ENCODE measurements at places on chromosomes 16 and 17.

DNA sequence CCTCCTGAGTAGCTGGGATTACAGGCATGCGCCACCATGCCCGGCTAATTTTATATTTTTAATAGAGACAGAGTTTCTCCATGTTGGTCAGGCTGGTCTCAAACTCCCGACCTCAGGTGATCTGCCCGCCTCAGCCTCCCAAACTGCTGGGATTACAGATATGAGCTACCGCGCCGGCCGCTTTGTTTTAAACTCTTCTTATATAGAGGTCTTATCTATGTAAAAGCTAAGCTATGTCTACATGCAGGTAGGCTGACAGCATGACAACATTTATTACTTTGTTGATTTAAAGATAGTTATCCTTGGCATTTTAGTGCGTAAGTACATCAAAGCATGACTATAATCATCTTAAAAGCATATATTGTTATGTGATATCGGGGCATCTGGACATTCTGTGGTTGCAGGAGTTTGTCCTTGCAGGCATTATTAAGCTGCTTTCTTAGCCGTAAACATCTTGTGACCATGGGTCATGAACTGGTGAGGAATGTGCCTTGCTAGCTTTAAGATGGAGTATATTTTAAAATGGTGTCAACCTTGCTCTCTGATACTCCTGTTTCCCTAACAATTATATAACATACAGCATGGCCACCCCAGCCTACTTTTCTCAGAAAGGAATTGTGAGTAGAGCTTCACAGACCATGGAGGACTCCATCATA is 45.8 kb upstream of the TAOK1 start:
- no peak for DNase-seq

- no peak for DNase-seq
Measured at GRCh38 chr16:9706217-9706836, 475.9 kb downstream of the GRIN2A start.

- DNase-seq: no peak
Measured at GRCh38 chr16:8623634-8624033, 2.1 kb downstream of the METTL22 start.

GRCh38 chr16:17432901-17433576 is 37.7 kb downstream of the XYLT1 start:
- no peak for DNase-seq

GRCh38 chr16:88872650-88873331 is 6.3 kb upstream of the PABPN1L start:
- DNase-seq: no peak

- no peak for DNase-seq
Measured at GRCh38 chr17:69597898-69598692, 183.6 kb downstream of the MAP2K6 start.

GRCh38 chr17:47225436-47225858 is 16.3 kb downstream of the MYL4 start:
- no peak for DNase-seq

DNA sequence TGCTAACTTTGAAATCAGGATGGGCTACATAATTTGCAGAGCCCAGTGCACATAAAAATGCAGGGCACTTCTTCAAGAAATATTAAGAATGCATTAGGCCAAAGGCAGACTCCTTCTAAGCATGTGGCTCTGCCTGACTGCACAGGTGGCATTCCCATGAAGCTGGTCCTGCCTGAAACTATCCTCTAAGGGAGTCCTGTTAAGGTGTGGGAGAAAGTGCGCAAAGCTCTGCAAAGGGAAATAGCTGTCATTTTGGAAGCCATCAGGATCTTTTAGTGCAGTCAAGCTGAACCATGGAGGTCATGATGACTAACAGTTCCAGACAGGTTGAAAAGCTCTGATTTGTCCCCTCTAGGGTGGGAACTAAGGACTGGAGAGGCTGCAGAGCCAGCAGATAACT is 41.9 kb upstream of the CRHR1 start:
- no peak for DNase-seq

- DNase-seq: no peak
Measured at GRCh38 chr17:1999557-2000251, 25.4 kb downstream of the RTN4RL1 start.

- DNase-seq: no peak
Measured at GRCh38 chr17:69444023-69444422, 29.5 kb downstream of the MAP2K6 start.

GRCh38 chr16:28003021-28003865 is 60.3 kb downstream of the GSG1L start:
- DNase-seq: no peak

DNA sequence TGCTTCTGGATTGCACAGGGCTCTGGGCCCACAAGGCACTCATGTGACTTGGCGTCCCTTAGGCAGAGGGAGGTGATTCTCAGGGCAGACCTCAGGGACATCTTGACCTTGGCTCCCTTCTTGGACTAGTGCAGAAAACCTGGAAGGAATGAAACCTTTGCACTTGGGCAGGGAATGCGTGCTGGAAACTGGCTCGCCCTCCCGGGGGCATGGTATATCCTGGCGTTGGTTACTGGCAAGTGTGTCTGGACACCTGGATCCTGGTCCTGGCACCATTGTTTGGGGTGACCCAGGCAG is 63.5 kb upstream of the LGALS9 start:
- DNase-seq: no peak

DNA sequence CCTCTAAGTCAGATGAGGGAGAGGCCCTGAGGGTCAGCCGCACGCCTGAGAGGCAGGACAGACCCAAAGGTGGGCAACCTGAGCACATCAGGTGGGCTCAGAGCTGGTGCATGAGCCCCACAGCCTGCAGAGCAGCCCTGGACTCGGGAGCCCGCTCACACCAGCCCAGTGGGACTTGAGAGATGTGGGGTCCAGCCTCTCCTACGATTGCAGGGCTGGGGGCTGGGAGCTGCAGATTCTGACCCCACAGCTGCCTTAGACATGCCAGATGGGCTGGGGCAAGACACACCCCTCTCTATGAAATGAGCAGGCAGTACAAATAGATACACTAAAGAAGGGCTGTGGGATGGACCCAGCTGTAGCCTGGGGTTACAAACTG is 77.1 kb upstream of the RBL2 start:
- no peak for DNase-seq

DNA sequence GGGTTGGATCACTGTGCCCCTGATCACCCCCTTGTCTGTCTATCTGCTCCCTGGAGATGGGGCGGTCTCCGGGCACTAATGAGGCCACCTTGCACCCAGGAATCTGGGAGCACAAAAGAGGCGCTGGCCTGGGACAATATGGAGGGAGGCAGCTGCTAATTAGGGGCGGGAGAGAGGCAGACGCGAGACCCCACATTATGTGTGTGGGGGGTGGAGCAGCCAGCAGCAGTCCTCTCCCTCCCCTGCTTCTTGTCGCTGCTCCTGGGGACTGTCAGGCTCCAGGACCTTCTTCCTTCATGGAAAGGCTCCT is 324 bp upstream of the HCRT start:
- DNase-seq: no peak

GRCh38 chr17:64615028-64615677 is 47.0 kb downstream of the SMURF2 start:
- DNase-seq: no peak

DNA sequence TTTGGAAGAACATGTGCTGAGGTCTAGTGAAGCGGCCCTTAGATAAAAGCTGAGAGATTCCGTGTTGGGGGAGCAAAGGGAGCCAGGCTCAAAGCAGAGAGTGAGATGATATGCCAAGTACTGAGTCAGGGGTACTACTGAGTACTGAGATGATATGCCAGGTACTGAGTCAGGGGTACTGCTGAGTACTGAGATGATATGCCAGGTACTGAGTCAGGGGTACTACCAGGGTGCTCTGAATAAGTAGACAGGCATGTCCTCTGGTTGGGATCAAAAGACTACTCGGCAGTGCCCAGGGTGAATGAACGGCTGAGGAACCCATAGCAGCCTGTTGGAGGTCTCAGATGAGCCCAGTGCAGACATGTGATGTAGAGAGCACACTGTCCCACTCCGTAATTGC is 239.0 kb downstream of the SOX9 start:
- DNase-seq: no peak

GRCh38 chr16:50294955-50295354 is 28.6 kb downstream of the ADCY7 start:
- no peak for DNase-seq

Measured in stimulated activated naive B cell treated with anti-CD40 and anti-IgM and Interleukin-4, amounts not matched to agents 10 μg/mL and 1 μg/mL and 100 μg/mL, for 72 hours (primary cell).